NCI-H146 (cell line): ENCODE measurements at places on chromosomes 16 and 17.

GRCh38 chr17:29760279-29761039 is 137.7 kb upstream of the CORO6 start:
- no peak for DNase-seq

GRCh38 chr16:19472482-19472881 is 49.4 kb downstream of the GDE1 start:
- no peak for DNase-seq

DNA sequence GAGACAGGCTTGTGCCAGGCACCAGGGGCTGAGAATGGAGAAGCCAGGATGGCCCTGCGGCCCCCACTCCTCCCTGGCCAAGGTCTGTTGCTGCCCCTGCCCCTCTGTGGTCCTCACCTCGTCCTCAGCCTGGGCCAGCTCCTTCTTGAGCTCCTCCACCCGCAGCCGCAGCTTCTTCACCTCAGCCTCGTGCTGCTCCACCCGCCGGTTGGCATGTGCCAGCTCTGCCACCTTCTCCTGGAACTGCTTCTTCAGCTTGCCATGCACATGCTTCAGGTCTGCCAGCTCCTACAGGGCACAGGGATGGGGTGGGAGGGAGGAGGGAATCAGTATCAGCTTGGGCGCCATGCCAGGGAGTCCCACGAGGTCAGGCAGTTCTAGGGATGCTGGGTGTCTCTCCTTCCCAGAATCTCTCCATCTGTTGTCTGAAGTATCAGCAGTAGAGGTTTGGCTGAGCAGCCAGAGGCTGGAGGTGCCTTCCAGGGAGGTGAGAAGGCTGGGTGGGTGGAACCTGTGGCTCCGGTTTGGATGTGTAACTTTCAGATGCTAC is 20.1 kb downstream of the CCDC102A start:
- no peak for DNase-seq

DNA sequence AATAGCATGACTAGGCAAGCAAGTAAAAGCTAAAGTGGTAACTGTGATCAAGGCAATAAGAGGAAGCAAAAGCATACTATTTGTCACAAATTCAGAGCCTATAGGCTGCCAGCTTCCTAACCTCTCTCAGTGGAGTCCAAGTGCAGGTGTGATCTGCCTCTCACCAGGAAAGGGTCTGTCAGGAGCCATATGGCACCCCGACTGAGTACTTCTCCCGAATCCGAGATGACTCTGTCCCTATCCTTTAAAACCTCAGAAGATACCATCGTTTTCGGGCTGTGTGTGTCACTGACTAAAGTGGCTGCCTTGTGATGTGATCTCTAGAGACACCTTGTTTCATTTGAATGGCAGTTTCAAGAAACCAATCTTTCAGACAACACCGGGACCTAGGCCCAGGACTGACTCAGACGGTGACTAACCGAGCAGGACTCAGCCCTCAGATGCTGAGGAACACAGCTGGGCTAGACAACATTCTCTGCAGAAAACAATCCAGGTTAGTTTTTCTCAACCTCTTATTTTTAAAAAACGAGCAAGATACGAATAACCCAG is 63.6 kb downstream of the SMG6 start:
- DNase-seq: no peak

GRCh38 chr16:29141586-29142324 is 156.9 kb downstream of the LAT start:
- DNase-seq: no peak

DNA sequence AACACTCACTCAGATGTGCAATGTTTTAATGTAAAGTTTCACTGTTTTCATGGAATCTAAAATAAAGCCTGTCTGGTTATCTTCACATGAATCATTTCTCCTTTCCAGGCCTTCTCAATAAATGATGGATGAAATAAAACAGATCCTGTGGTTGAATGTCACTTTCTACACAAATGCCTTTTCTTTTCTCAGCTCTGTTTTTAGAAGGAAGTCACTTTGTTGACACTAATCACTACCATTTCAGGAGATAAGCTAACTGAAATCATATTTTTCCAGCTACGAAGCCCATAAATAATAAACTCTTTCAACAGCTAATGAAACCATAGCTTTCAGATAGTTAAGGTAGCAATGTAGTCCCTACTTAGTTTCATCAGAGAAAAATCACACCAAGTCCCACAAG is 17.9 kb downstream of the NME2 start:
- DNase-seq: no peak

DNA sequence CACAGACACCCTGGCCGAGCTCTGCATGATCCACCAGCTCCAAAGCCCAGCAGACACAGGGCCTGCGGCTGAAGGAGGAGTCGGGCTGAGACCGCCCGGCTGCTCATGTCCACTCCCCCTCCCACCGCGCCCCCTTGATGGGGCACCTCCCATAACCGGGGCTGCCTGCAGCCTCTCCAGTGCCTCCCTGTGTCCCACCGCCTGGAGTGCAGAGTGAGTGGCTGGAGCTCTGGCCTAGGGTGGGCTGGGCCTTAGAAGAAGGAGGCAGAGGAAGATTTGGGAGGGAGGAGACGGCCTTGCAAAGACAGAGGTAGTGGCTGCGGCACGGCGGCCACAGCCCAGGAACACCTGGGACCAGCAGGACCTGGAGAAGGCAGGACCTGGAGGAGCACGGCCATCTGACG is 4.0 kb downstream of the CBFA2T3 start:
- no peak for DNase-seq

GRCh38 chr17:68737761-68738443 is 136.7 kb upstream of the FAM20A start:
- DNase-seq: no peak

DNA sequence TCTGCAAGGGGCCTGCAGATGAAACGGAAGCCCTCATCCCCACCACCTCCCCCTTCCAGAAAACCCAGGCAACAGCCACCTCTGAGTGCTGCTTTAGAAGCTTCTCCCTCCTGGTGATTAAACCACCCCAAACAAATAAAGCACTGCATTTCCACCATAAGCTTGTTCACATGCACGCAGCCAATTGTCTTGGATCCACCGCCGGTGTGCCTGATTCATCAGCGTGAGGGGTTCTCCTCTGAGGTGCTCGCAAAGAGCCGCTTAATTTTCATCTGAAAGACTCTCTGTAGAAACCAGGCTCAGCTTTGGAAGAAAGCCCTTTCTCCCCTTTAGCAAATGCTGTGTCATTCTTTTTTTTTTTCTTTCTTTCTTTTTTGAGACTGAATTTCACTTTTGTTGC is 155.2 kb upstream of the EEF2KMT start:
- no peak for DNase-seq

GRCh38 chr16:3640207-3640606 is 14.3 kb upstream of the DNASE1 start:
- no peak for DNase-seq

- peak; percentile 82 for DNase-seq
Observed at GRCh38 chr17:7296189-7296861, 1.9 kb upstream of the YBX2 start.

GRCh38 chr16:12740986-12741610 is 62.6 kb downstream of the CPPED1 start:
- DNase-seq: no peak

GRCh38 chr17:40646791-40647623 is 611 bp downstream of the SMARCE1 start:
- peak; percentile 51 for DNase-seq

DNA sequence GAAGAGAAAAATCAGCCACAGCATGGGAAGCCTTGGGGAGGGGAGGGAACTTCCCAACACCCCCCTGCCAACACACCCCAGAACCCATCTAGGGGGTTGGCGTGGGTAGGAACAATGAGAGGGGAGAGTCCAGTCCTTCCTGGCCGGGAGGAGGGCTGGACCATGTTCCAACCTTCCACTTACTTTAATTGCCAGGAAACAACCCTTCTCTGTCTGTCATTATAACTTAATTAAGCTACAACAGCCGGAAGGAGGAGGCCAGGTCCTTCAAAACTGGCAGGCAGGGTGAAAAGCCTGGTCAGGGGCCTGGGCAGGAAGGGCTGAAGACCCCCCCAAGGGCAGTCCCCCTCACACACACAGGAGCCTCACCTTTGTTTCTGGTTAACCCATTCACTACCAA is 447.0 kb downstream of the SOX9 start:
- DNase-seq: peak; percentile 45

- DNase-seq: no peak
Observed at GRCh38 chr17:43801844-43802243, 21.6 kb downstream of the CFAP97D1 start.

DNA sequence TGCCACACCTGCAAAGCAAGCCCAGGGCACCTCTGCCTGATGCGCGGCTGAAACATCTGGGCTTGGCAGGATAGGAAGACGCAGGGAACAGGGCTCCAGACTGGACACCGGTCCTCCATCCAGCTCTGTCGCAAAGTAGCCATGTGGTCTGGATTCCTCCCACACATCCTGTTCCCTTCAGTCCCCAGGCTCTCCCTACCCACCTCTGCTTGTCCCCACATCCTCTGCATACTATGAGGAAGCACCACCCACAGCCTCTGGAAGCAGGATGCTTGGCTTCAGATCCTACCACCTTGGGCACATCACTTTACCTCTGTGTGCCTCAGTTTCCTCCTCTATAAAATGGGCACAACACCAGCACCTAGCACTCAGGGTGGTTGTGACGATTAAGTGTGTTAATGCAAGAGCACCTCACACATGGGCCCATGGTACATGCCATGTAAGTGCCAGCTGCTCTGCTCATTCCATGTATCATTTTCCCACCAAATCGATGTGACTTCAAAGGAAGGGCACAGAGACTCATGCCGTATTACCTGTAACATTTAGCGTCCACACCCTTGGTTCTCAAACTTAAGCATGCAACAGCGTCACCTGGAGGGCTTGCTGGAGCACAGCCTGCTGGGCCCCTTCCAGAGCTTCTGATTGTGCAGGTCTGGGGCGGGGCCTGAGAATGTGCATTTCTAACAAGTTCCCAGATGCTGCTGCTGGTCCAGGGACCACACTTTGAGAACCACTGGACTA is 138.6 kb upstream of the SDK2 start:
- DNase-seq: no peak

DNA sequence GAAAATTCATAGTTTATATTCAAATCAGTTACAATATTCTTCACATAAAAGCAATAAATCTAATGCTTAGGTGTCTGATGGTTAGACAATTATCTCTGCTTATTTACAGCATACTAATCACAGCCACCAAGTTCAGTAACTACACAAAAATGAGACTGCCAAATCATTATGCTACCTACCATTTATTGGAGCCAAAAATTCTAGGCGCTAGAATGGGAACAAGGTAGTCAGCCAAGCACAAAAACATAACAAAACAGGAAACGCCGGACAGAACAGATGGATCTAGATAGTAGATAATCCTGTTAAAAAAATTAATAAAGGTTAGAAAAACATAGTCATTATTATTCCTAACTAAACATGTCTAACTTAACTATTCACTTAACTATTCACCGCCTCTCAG is 3.6 kb downstream of the ARL6IP1 start:
- no peak for DNase-seq

- DNase-seq: no peak
Observed at GRCh38 chr17:67223924-67224323, 21.1 kb downstream of the HELZ start.

- DNase-seq: no peak
Observed at GRCh38 chr17:83025636-83026280, 53.7 kb upstream of the METRNL start.

DNA sequence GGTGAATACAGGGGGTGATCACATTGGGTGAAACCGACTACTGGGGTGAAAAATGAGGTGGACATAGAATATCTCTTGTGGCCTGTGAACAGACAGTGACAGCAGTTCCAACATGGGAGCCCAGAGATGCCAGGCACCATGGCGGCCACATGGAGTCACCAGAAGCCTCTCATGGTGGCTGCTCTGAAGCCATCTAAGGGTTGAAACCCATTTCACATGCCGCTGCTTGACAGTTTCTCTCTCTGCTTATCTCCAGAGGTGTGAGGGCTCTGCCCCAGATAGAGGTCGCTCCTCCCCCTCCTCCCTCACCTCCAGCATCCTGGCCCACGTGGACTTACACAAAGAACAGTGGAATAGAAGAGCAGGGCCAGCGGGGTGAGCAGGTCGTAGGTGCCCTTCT is 37.9 kb upstream of the PIK3R6 start:
- DNase-seq: no peak

DNA sequence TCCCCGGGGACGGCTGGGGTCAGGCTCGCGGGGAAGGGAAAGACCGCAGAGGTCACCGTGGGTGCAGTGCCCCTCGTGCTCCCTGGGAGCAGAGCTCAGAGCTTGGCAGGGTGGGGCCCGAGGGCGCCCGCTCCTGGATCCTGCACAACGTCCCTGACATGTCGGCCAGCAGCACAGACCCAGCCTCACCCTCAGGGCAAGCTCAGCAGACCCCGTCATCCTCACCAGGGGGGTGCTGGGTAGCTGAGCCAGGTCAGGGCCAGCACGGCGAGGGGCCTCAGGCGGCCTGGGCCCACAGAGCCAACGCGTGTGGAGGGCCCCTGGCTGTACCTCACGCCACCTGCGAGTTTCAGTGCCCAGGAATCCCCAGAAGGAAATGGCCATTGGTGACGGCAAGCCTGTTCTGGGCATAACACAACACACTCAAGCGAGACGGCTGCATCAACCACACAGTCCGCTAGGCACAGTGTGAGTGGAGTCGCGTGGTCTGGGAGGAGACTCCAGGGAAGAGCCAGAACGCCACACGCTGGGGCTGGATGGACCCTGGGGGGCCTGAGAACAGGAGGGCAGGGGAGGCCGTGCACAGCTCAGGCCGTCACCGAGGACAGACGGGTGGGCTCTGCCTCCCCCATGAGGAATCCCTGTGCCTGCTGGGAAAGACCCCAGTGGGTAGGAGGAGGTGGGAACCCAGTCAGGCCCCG is 60.3 kb downstream of the ZNF778 start:
- no peak for DNase-seq

- DNase-seq: no peak
Observed at GRCh38 chr17:81961087-81961511, at the start of gene NOTUM. Gene NOTUM, minus strand, starts transcription at chr17:81961187. Its CDS starts 278 bp downstream, at chr17:81960909.

DNA sequence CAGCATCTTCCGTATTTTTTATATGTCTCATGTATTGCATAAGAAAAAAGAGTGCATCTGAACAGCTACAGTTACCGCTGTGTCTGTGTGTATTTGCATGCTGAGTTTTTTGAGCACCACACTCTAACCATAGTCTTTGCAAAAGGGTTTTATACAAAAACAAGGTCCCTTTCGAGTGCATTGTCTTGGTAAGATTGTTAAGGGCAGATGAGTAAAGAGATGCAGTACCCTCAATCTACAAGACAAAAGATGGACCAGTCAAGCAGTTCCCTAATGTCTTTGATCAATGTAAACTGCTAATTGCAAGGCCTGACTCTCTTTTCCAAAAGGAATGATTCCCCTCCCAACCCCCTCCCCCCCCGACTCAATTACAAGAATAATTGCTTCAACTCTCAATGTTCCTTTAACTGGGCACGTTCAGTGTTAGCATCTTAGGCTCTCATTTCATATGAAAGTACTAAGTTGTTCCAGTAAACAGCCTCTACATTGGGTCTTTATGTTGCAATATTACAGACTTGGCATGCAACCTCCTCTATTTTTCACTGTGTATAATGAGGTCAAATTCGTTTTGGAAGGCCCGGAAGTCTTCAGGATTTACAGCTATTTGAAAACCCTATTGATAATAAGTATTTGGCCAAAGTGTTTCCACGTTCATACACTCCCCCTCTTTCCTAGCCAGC is 471.4 kb upstream of the RBFOX1 start:
- no peak for DNase-seq

- no peak for DNase-seq
Observed at GRCh38 chr16:9484881-9485280, 393.4 kb downstream of the HAPSTR1 start.
